Thymus (tissue), 14 donors: ENCODE measurements at places on chromosomes 6 and 20.

- no peak overlapping the region for H3K27ac ChIP-seq
- DNase-seq, result no peak
- no peak overlapping the region for H3K4me3 ChIP-seq
- H3K4me1 ChIP-seq, result no peaks in the 10 kb centered on the region
- H3K36me3 ChIP-seq, result no peaks in the 10 kb centered on the region
Observed at GRCh38 chr20:5061213-5061612, 58.5 kb downstream of the PCNA start.

GRCh38 chr6:83431545-83432155, 799 bp upstream of the ME1 start:
- no peaks in the 10 kb centered on the region for H3K4me1 ChIP-seq
- H3K27ac ChIP-seq, result no peak overlapping the region

- H3K4me3 ChIP-seq, result no peak overlapping the region
- H3K27me3 ChIP-seq, result peaks cover 35% of the 10 kb centered on the region
- H3K27ac ChIP-seq, result no peak overlapping the region
- no peak for DNase-seq
- no peaks in the 10 kb centered on the region for H3K36me3 ChIP-seq
Observed at GRCh38 chr20:17688965-17689364, 6.9 kb upstream of the RRBP1 start.

GRCh38 chr6:144782634-144783033, 497.5 kb downstream of the UTRN start:
- H3K27me3 ChIP-seq, result no peaks in the 10 kb centered on the region
- no peak for DNase-seq
- H3K36me3 ChIP-seq, result peaks cover 12% of the 10 kb centered on the region
- H3K27ac ChIP-seq, result no peak overlapping the region
- no peak overlapping the region for H3K4me3 ChIP-seq

DNA sequence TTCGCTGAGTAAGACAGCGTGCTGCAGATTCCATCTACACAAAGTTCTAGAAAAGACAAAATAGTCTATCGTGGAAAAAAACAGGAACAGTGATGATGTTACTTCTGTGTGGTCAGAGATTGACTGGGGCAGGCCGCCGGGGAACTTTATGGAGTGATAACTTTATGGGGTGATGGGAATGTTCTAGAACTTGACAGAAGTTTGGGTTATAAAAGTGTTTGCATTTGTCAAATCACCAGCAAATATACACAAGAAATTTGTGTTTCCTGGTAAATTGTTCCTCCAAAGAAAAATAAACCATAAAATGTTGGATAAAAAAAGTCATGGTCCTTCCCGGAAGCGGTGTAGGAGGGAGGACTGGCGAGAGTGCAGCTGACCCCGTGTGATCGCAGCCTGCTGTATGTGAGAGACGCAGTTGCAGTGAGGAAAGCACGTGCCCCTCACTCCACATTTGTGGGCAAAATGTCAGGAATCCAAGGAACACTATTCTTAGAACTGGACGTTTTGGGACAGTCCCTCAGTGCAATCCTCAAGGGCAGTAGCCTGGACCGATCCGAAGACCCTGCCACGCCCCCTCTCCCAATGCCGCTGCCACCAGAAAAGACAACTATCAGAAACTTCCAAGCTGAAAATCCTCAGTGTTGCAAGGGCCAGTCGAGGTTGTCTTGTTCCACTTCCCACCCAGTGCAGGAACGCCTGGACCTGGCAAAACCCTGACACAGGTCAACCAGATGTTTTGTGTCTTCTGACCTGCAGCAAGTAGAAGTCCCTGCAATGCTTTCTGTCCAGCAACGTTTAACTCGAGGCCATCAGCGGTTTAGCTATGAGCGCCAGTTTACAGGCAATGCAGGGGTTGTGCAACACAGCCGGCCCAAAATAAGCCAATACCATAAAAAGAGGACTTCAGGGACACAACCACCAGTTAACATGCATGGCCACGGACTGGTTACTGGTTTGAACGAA, 80.5 kb upstream of the QKI start:
- no peak overlapping the region for H3K27ac ChIP-seq
- no peak overlapping the region for H3K4me3 ChIP-seq
- DNase-seq, result no peak

DNA sequence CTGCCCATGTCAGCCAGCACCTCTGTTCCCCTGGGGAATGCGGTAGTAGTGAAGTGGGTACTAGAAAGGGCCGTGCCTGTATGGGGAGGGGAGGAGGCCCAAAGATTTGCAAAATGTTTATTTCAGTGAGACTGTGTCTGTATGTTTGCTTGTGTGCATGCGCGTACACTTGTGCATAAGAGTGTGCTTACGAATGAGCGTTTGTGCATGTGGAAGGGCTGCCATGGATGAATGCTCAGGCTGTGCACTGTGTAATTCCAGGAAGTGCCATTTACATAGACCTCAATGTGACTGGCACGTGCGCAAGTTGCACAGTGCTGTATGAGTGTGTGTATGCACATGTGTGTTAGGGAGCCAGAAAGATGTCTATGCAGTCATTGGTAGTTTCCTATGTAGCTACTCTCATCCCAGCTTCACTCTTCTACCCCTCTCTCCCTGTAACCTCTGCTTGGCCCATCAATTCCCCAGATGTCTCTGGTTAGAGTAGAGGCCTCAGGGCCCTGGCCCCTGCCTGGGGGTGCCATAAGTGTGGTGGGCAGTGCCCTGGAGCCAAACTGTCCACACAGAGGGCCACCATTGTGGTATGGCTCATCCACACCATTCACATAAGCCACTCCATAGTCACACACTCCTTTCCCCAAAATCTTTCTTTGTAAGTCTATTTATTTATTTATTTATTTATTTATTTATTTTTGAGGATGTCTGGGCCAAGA, 26.8 kb upstream of the SLC22A7 start:
- no peak for DNase-seq
- H3K27me3 ChIP-seq, result peaks cover 96% of the 10 kb centered on the region
- H3K36me3 ChIP-seq, result no peaks in the 10 kb centered on the region
- no peak overlapping the region for H3K4me3 ChIP-seq

DNA sequence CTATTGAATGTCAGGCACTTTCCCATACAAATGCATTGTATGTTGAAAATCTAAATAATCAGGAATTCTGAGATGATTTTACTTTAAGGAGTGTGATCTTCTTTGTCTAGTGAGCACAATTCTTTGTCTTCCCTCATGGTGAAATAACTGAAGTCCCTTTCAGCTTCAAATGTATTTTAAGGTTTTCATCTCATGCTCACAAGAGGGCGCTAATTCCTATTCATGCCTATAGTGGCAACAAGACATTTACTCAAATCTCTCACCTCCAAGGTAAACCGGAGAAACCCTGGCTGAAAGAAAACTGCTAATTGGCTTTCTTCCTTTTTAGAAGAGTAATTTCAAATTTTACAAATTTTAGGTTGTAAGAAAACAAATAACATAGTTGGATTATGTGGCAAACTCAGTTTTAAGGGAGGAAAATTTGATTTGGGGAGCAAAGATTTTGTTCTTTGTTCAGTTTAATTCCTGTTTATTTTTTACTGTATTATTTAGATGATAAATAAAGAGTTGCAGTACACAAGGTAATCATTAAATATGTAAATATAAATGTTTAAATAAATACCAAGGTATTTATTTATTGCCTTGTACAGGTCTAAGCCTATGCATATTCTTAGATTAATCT, 69.1 kb downstream of the SLC35F1 start:
- H3K36me3 ChIP-seq, result no peaks in the 10 kb centered on the region
- DNase-seq, result no peak
- no peak overlapping the region for H3K4me3 ChIP-seq
- H3K4me1 ChIP-seq, result no peaks in the 10 kb centered on the region
- H3K27me3 ChIP-seq, result no peaks in the 10 kb centered on the region

DNA sequence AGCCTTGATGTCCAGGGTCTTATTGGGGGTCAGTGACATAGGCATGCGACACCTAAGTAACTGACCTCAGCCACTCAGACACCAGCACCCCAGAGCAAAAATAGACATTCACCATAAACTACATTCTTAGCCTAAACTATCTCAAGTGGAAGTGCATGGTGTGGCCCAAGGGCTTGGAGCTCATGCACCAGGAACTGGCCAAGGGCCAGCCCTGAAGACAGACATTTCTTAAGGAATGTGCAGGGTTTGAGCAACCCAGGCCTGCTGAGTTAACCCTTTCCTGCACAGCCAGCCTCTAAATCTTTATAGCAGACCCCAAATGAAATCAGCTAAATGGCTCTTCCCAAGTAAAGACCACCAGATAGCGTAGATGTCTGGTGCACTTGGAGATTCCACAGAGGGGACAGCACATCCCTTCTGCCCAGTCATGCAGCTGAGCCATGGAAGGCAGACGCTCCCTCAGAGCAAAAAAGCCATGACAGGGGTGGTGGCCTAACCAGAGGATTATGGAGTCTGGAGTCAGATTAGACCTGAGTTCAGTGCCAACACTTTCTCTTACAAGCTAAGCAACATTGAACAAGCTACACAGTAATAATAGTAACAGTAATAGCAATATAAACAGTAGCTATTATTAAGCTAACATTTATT, 222.6 kb downstream of the ZMYND8 start:
- H3K4me1 ChIP-seq, result no peaks in the 10 kb centered on the region
- no peaks in the 10 kb centered on the region for H3K27me3 ChIP-seq
- no peak for DNase-seq
- no peak overlapping the region for H3K27ac ChIP-seq

GRCh38 chr20:57890202-57890800, 180.5 kb upstream of the PMEPA1 start:
- H3K27me3 ChIP-seq, result no peaks in the 10 kb centered on the region
- H3K4me1 ChIP-seq, result no peaks in the 10 kb centered on the region
- no peak overlapping the region for H3K4me3 ChIP-seq
- H3K27ac ChIP-seq, result no peak overlapping the region
- no peaks in the 10 kb centered on the region for H3K36me3 ChIP-seq
- DNase-seq, result no peak

DNA sequence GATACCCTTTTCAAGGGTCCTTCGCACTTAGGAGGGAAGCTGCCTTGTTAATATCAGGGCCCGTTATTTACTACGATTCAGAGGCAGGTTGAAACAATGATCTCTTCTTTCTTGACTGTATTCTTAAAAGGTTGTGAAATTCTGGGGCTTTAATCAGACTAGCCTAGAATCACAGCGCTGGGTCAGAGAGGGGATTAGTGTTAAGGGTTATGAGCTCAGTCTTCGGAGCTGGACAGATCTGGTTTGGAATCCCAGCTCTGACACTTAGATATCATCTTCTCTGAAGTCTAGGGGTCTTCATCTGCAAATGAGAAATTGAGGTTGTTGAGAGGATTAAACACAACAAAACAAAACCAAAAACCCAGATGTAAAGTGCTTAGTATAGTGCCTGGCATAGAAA, 77.4 kb downstream of the CD83 start:
- H3K36me3 ChIP-seq, result no peaks in the 10 kb centered on the region
- no peaks in the 10 kb centered on the region for H3K27me3 ChIP-seq
- H3K27ac ChIP-seq, result no peak overlapping the region

GRCh38 chr6:72417759-72418158, 204.1 kb upstream of the KCNQ5 start:
- no peak for DNase-seq
- H3K27ac ChIP-seq, result no peak overlapping the region
- H3K36me3 ChIP-seq, result no peaks in the 10 kb centered on the region
- no peak overlapping the region for H3K4me3 ChIP-seq

- no peaks in the 10 kb centered on the region for H3K27me3 ChIP-seq
- no peak for DNase-seq
- peaks cover 25% of the 10 kb centered on the region for H3K4me1 ChIP-seq
- H3K4me3 ChIP-seq, result no peak overlapping the region
Observed at GRCh38 chr20:37335642-37336368, 10.1 kb upstream of the SRC start.

GRCh38 chr6:161168281-161168891, 105.5 kb downstream of the AGPAT4 start:
- DNase-seq, result no peak
- no peak overlapping the region for H3K4me3 ChIP-seq
- no peak overlapping the region for H3K27ac ChIP-seq
- H3K4me1 ChIP-seq, result no peaks in the 10 kb centered on the region

DNA sequence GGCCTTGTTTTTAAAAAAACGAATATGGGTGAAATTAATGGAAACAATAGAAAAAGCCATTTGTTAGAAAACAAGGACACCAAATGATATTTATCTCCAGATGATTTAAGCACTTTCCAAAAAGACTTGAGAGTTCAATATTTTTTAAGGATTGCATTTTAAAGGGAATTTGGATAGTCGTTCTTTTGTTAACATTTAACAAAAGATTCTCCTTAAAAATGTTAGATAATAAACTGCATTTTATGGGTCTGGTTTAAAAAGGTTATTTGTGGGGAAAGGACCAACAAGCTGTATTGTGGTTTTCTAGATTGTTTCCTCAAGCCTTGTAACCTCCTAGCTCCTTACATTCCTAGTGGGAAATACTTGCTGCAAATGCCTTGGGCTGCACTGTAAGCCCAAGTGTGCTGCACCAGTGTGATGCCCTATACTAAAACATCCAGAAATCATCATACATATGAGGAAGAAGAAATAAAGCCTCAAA, 1.5 kb upstream of the PHIP start:
- no peaks in the 10 kb centered on the region for H3K27me3 ChIP-seq
- no peak overlapping the region for H3K27ac ChIP-seq
- peaks cover 3% of the 10 kb centered on the region for H3K4me1 ChIP-seq

- H3K27ac ChIP-seq, result no peak overlapping the region
- no peak for DNase-seq
Observed at GRCh38 chr6:56009636-56010035, 134.2 kb upstream of the BMP5 start.

DNA sequence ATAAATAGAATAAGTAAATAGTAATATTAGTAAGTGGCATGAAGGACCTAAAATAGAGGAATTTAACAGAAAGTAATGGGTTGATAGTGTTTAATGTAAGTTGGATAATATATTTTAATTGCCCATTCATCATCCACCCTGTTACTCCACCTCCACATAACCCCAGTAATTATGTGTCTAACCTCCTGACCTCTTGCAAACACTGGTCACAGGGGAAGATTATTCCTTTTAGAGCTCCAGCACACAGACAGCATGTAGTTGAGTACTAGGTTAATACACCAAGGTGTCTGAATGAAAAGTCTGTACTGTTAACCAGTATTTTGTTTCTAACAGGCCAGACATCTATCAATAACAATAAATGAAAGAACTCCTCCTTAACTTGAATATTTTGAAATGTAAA, 92.4 kb upstream of the EYS start:
- no peaks in the 10 kb centered on the region for H3K27me3 ChIP-seq
- no peak overlapping the region for H3K27ac ChIP-seq
- H3K36me3 ChIP-seq, result no peaks in the 10 kb centered on the region
- DNase-seq, result no peak

DNA sequence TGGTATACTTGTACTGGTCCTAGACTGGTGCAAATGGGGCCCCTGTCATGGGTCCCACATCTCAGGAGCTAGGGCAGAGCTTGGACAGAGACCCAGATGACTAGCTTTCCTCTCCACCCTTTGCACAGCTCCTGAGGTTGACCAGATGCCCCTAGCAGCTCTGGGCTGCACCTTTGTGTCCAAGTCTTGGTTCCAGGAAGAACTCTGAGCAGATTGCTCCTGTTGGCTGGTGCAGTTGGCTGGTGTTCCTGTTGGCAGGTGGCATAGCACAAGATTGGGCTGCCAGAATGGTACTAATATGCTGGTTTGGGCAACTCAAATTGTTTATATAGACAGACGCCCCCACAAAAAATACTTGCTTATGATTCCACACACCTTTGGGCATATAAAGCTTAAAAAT, 89.4 kb upstream of the EZR start:
- DNase-seq, result no peak
- peaks cover 27% of the 10 kb centered on the region for H3K4me1 ChIP-seq
- H3K4me3 ChIP-seq, result no peak overlapping the region
- H3K36me3 ChIP-seq, result no peaks in the 10 kb centered on the region
- H3K27ac ChIP-seq, result no peak overlapping the region
- H3K27me3 ChIP-seq, result no peaks in the 10 kb centered on the region
